ENCODE measurements at places on chromosomes 11 and 22. TPM values are rescaled to one million over a fixed set of nuclear protein-coding genes. Genes with fewer than 3 reads are reported as not detected.
A peak's percentile ranks its signal among the peaks of the same experiment; 100 is the strongest.

DNA sequence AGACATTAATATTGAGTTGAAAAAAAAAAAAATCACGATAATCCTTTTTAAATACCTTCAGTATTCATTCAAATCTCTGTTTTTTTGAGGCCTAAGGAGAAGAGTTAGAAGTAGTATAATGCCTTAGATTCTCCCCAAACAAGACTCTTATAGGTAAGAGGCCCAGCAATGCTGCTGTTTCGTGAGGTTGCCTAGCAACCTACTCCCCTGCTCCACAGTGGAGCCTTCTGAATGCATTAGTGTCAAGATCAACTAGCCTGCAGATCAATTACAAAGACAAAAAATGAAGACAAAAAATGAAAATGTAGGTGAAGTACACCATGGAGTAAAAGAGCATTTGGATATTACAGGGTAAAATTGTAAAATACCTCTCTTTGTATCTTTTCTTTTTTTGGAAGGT lies 229.8 kb upstream of the LUZP2 start:
- no peaks in the 10 kb centered on the region for H3K4me1 ChIP-seq
- H3K27ac ChIP-seq = no peak overlapping the region
- no peak overlapping the region for H3K4me3 ChIP-seq

GRCh38 chr11:73366265-73366610 lies 10.0 kb upstream of the RELT start:
- H3K27me3 ChIP-seq = no peaks in the 10 kb centered on the region
- no peak for DNase-seq
- H3K36me3 ChIP-seq = peaks cover 75% of the 10 kb centered on the region
- H3K27ac ChIP-seq = no peak overlapping the region
- no peak overlapping the region for H3K4me3 ChIP-seq
- H3K4me1 ChIP-seq = no peaks in the 10 kb centered on the region

GRCh38 chr22:35430897-35431322 lies 31.0 kb downstream of the MCM5 start:
- peak; percentile 91 for DNase-seq
- peak overlapping the region; percentile 47 for H3K27ac ChIP-seq
- no peak overlapping the region for H3K4me3 ChIP-seq
- no peaks in the 10 kb centered on the region for H3K36me3 ChIP-seq

The OR10A2 gene
- not detected for total RNA-seq

- no peaks in the 10 kb centered on the region for H3K27me3 ChIP-seq
- no peaks in the 10 kb centered on the region for H3K36me3 ChIP-seq
- H3K4me3 ChIP-seq = no peak overlapping the region
- peak overlapping the region; percentile 67 for H3K27ac ChIP-seq
- DNase-seq = no peak
- H3K4me1 ChIP-seq = peaks cover 13% of the 10 kb centered on the region
These were observed 13.1 kb downstream of the KCNJ5 start for GRCh38 chr11:128904303-128904655.

DNA sequence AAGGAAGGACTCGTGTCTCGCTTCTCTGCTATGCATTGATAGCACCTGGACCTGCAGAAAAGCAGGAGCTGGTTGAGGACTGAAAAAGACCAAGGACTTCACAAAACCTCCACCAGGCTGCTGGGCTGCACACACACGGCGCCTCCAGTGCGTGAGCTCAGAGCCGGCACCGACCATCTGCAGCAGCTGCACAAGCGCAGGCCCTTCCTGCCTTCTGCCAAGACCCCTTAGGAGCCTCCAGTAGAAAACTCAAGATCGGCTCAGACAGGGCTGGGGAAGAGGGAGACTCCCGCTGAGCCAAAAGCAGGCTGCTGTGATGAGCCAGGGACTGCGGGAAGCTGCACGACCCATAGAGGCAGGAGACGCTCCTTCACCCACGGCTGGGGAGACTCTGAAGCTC lies 70.9 kb downstream of the PHF21B start:
- H3K27ac ChIP-seq = no peak overlapping the region
- no peaks in the 10 kb centered on the region for H3K27me3 ChIP-seq
- H3K4me1 ChIP-seq = peaks cover 8% of the 10 kb centered on the region
- H3K4me3 ChIP-seq = no peak overlapping the region
- DNase-seq = no peak

DNA sequence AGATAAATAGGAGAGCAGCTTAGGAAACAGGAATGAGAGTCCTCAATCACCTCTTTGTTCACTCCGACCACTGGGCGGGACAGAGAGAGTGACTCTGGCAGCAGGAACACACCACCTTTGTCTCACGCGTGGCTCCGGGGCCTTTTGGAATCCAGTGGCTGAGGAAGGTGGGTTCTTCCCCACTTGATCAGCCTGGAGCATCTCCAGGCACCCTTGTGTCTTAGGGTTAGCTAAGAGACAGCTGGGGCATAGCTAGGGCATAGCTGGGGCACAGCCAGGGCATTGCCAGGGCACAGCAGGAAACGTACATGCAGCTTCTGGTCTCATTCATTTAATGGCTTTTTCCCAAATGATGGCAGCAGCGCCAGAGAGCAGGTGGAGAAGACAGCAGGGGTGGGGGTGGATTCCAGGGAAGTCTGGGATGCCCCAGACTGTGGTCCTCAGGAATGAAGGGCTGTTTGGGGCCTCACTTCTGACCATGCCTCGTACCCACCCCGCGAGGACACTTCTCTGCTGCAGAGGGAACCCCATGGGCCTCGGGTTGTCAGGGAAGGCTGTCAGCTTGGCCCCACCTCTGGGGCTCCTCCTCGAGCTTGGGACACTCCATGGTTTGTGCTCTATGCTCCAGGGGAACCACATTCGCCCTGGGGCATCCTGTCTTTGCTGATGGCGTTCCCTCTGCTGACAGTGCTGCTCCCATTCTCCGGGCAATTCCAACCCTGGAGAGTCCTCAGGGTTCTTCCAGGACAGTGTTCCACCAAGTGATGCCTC lies 30.4 kb upstream of the SHANK2 start:
- H3K4me1 ChIP-seq = no peaks in the 10 kb centered on the region
- no peak overlapping the region for H3K4me3 ChIP-seq
- H3K36me3 ChIP-seq = no peaks in the 10 kb centered on the region
- no peak overlapping the region for H3K27ac ChIP-seq
- no peak for DNase-seq

DNA sequence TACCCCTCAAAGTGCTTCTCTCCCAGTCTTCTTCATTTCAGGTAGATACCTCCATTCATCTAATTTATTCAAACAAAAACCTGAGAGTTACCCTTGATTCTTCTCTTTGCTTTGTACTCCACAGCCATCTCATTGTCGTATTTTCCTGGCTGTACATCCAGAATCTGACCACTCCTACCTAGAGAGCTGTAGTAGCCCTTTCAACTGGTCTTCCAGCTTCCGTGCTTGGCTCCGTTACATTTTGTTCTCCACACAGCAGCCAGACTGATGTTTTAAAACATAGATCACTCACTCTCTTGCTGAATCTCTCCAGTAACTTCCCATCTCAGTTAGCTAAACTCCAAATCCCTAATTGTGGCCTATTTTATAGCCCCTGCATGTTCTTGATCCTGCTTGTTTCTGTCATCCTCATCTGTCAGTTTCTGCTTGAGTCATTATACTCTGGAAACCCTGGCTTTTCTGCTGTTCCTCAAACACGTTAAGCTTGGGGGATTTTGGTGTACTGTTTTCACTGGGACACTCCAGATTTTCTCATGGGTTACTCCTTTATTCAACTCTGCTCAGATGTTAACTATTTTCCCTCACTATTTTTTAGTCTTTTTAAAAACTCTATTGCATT lies 7.4 kb downstream of the SPCS2 start:
- H3K4me3 ChIP-seq = no peak overlapping the region
- no peaks in the 10 kb centered on the region for H3K4me1 ChIP-seq
- peaks cover 25% of the 10 kb centered on the region for H3K36me3 ChIP-seq
- no peak overlapping the region for H3K27ac ChIP-seq
- no peaks in the 10 kb centered on the region for H3K27me3 ChIP-seq
- no peak for DNase-seq

The ZP1 gene
- not detected for total RNA-seq

GRCh38 chr11:40293655-40294348 lies 1165.7 kb downstream of the LRRC4C start:
- peak; percentile 33 for DNase-seq
- H3K27me3 ChIP-seq = no peaks in the 10 kb centered on the region
- peak overlapping the region; percentile 54 for H3K4me3 ChIP-seq
- H3K4me1 ChIP-seq = no peaks in the 10 kb centered on the region

DNA sequence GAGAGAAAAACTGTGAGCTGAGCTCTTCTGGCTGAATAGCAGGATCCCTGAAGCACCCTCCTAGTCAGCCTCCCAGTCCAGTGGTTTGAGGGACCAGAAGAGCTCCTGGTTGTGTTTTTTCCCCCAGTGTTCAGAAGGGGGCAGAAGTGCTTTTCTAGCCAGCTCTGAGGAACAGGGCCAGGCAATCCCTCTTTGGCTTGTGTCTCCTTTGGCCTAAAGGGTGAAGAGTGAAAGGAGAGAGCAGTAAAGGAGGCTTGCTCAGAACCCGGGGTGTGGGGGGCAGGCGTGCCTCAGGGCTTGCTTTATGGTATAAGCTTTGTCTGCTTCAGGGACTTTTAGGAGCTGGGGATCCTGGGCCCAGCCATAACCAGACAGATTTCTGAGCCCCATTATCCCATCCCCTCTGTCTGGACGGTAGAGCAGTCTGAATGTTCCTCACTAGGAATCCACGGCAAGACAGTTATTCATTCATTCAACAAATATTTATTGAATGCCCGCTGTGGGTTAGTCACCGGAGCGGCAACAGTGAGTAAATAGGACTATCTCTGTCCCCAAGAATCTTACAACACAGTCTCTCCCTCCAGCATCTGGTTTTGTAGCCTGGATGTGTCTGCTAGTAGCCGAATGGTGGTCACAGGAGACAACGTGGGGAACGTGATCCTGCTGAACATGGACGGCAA lies 14.5 kb downstream of the ACP2 start:
- no peak overlapping the region for H3K4me3 ChIP-seq
- H3K4me1 ChIP-seq = peaks cover 4% of the 10 kb centered on the region
- H3K36me3 ChIP-seq = no peaks in the 10 kb centered on the region
- peak; percentile 45 for DNase-seq

GRCh38 chr11:45543808-45544422 lies 121.5 kb downstream of the CHST1 start:
- no peak overlapping the region for H3K4me3 ChIP-seq
- H3K4me1 ChIP-seq = no peaks in the 10 kb centered on the region
- no peak overlapping the region for H3K27ac ChIP-seq
- peaks cover 32% of the 10 kb centered on the region for H3K27me3 ChIP-seq

DNA sequence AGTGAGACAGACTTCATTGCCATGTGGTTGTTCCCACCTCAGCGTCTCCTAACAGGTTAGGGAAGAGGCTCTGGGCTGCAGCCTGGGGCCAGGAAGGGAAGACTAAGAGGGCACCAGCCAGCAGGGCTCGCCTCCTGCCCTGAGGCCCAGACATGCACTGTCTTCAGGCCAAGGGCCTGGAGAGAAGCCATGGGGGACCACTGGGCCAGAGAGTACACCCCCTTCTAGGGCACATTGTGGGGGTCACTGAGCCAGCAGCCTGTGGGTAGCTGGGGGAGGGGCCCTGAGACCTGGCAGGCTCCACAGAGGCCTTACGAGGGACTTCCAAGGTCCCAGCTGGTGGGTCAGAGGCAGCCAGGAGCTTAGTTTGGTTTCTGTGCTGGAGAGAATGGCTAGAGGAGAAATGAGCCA lies 25.0 kb upstream of the MYRF start:
- H3K36me3 ChIP-seq = no peaks in the 10 kb centered on the region
- H3K4me1 ChIP-seq = no peaks in the 10 kb centered on the region
- H3K27ac ChIP-seq = no peak overlapping the region
- no peak for DNase-seq
- no peaks in the 10 kb centered on the region for H3K27me3 ChIP-seq

The USH1C gene
- not detected for total RNA-seq

GRCh38 chr11:27599217-27599616 lies 92.6 kb upstream of the LIN7C start:
- no peaks in the 10 kb centered on the region for H3K4me1 ChIP-seq
- H3K36me3 ChIP-seq = no peaks in the 10 kb centered on the region
- no peak overlapping the region for H3K4me3 ChIP-seq
- H3K27me3 ChIP-seq = no peaks in the 10 kb centered on the region

DNA sequence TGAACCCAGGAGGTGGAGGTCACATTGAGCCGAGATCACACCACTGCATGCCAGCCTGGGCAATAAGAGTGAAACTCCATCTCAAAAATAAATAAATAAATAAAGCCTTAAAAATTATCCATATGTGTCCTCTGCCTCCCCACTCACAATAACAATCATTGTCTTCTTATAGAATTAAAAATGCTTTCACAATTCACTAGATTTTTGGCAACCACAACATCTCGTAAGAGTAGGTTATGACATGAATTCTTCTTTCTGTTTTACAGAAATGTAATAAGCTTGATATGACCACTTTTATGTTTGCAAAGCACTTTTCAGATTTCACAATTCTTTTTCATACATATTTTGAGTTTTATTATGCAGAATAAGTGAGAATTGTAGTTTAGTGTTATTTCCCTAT lies 54.5 kb upstream of the HSPA8 start:
- no peak overlapping the region for H3K4me3 ChIP-seq
- no peak for DNase-seq

DNA sequence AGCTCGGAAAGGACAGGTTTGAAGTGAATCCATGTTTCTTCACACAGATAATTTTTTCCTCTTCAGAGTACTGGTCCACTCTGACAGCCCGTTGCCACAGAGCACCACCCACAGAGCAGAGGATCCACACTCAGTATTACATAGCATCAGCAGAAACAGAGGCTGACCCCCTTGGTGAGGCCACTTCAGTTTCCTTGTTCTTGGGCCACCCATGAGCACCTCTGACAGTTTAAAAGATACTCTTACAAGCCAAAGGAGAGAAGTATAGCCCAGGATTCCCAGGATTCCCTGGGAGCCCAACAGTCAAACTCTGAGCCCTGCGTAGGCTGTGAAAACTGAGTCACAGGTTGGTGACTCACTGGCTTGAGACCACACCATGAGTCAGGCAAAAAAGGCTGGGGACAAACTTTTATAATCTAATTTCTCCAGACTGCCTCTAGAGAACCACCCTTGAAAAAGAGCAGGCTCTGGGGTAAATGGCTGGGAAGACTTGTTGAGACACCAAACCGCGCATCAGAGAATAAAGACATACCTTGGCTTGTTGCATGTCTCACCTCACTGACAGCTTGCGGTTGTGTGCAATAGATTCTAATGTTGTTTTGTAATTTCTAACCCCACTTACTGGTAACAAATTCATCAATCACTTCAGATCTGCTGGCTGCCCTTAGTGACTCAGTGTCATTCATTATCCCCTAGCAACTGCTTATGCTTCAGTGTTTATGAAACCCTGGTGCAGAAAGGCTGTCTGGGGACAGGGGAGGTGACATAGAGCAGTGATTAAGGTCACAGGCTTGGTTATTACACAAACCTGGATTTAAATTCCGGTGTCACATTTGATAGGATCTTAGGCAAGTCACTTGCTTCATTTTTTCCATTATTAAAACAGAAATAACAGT lies 56.9 kb upstream of the PRSS23 start:
- no peaks in the 10 kb centered on the region for H3K36me3 ChIP-seq
- H3K4me1 ChIP-seq = peaks cover 30% of the 10 kb centered on the region
- no peak overlapping the region for H3K4me3 ChIP-seq
- no peak for DNase-seq
- peak overlapping the region; percentile 20 for H3K27ac ChIP-seq

DNA sequence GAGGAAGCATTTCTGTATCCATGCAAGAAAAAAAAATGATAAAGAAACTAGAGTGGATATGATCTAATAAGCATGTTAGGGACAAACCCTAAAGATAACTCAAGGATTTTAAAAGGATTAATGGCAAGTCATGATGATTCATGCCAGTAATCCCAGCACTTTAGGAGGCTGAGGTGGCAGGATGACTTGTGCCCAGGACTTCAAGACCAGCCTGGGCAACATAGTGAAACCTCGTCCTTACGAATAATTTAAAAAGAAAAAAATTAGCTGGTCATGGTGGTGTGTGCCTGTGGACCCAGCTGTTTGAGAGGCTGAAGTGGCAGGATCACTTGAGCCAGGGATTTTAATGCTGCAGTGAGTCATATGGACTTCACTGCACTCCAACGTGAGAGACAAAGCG lies 145.5 kb upstream of the BLID start:
- H3K4me1 ChIP-seq = peaks cover 10% of the 10 kb centered on the region
- H3K4me3 ChIP-seq = no peak overlapping the region
- H3K36me3 ChIP-seq = no peaks in the 10 kb centered on the region
- H3K27me3 ChIP-seq = no peaks in the 10 kb centered on the region
- no peak for DNase-seq

Data from heart left ventricle (tissue), 16 donors.